RPMI8226 (cell line): ENCODE measurements at places on chromosomes 3 and 15.

GRCh38 chr3:127630811-127631714 lies 2.1 kb downstream of the PODXL2 start:
- DNase-seq: no peak

- DNase-seq: no peak
Observed at GRCh38 chr15:80636675-80637074, 58.4 kb upstream of the ABHD17C start.

DNA sequence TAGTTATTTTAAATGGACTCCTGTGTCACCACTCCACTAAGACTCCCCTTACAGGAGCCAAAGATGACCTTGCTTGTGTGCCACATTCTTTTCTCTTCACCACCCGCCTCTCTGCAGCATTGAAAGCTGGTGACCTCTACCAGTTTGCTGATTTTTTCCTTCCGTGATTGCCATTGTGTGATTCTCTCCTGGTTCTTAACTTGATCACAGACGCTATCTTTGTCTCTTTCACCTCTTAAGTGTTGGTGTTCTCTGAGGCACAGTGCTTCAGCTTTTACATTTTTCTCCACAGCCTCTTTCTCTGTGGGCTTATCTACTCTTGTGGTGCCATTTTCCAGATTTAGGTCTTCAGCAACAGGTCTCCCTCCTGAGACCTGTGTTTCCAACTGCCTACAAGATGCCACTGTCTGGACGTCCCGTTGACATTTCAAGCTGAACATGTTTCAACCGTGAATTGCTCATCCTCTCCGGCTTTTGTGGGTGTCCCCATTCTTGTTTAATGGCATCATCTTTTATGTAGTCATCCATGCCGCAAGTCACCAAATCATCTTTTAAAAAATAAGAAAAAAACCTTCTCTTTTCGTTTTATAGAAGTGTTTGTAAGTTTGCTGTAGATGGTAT lies 26.5 kb downstream of the IQGAP1 start:
- DNase-seq: no peak

DNA sequence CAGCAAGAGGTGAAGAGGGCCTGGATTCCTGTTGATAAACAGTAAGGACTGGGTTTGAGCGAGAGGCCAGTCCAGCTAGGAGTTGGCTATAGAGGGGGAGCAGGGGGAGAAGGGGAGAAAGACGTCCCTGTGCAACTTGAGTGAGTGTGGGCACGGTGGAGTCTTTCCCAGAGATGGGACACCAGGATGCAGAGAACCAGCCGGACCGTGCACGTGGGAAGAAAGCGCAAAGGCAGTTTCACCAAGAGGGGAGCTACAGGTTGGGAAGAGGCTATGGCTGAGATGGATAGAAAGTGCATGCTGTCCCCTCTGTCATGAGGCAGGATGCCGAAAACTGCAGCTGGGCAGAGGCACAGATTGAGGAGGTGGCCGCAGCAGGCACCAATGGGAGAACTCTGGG lies 96.0 kb upstream of the TLE3 start:
- no peak for DNase-seq

DNA sequence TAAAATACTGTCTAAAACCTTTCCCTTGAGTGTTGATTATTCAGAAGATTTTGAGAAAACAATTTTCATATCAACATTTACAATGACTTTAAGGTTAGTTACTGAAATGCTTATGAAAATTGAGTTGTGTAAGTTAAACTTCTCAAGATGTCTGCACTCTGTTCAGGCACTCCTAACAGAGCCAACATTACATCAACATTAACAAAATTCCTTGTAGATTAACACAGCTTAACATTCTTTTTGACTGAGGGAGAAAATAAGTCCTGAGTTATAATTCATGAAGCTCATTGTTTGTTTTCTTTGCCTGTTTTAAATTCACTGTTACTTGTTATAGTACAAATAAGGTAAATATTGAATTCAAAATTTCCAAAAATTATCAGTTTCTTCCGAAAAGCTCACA lies 9.0 kb downstream of the ACKR4 start:
- DNase-seq: no peak

DNA sequence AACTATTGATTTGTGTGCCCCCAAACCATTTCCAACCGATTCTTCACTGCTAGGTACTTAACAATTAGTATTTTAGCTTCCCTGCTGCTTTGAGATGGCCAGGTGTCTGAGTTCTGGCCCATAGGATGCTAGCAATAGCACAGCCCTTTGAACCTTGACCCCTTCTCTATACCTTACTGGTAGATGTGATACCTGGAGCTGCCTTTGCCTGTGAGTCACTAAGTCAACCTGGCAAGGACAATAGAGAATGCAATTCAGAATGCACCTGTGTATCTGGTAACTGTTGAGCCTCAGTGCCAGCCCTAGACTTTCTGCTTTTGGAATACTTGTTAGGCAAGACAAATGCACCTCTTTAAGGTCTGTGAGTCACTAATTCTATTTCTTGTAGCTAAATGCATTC lies 467.4 kb downstream of the GRM7 start:
- no peak for DNase-seq

- DNase-seq: no peak
Observed at GRCh38 chr3:81592101-81592500, 169.3 kb downstream of the GBE1 start.

DNA sequence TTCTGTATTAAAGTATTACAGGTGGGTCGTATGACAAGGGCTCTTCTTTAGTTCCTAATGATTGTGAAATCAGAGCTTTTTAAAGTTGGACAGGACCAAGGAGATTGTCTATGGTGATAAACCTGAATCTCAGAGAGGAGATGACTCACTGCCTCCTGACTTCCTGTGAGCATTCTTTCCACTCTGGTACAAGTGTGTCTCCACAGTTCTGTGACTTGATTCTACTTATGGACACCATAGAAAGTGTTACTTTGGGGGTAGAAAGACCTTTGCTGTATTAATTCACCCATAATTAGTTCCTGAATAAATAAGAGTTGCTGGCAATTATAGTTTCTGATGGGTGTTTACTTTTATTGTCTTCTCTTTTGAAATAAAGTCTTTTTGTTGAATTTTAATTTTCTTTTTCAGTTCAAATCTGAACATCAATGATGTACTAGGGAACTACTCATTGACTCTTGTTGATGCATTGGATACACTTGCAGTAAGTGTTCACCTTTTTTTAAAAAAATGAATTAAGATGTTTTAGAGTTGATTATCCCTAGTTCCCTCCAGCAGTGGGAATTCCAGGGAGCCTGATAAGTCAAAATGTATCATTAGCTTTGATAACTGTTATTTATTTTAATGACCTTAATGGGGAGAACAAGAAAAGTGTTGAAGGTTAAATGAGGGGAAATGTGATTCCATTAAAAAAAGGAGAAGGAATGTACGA lies 7.4 kb downstream of the EDEM1 start:
- peak; percentile 64 for DNase-seq

- DNase-seq: no peak
Observed at GRCh38 chr15:41462084-41462795, 31.4 kb upstream of the ITPKA start.

- no peak for DNase-seq
Observed at GRCh38 chr3:194503081-194503531, 16.3 kb upstream of the ATP13A3 start.

DNA sequence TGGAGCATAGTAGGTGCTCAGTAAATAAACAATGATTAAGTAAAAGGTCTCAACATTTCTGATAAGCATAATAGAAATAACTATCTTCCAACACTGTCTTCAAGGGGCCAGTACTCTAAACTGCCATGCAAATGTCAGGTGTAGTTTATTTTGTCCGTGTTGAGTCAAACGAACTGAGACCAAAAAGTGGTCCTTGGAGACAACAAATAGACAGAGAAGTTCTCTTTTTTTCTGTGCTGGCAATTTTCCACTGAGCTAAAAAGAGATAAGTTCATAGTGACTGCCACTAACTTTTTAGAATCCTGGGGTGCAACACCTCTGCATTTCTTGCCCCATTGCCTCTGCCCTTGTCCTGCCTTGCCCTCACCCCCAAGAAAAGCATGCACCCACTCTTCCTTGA lies 14.7 kb upstream of the MBNL1 start:
- no peak for DNase-seq

GRCh38 chr3:40237889-40238571 lies 71.5 kb upstream of the EIF1B start:
- DNase-seq: no peak

GRCh38 chr15:89451846-89452245 lies 44.5 kb downstream of the RHCG start:
- no peak for DNase-seq

GRCh38 chr3:151011427-151011826 lies 38.9 kb upstream of the CLRN1 start:
- no peak for DNase-seq

DNA sequence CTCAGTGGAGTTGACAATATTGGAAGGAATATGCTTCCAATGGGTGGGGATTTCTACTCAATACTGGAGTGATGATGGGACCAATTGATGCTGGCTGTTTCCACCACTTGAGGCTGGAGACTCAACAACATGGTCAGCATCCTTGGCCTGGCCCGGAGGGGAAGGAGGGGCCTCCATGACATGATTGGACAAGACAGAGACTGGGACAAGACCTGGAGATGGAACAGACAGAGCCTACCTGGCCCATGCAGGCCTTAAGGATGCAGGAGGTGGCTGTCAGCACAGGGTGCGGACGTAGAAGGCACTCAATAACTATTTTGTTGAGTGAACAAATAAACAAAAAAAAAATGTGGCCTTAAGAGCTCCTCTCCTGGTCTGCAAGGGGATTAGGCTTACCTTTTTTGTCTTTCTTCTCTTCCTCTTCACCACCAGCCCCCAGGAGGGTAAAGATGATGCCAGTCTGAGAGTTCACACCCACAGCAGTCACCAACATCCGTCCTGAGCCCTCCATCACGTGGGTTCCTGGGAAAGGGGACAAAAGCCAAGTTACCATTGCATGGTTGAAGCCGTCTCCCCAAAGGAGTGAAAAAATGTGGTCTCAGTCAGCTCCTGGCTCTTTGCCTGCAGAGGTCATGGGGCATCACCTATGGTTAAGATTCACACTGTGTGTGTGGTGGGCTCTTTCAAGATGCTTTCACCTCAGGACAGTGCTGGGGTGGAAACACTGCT lies 67.1 kb upstream of the SEC13 start:
- no peak for DNase-seq

DNA sequence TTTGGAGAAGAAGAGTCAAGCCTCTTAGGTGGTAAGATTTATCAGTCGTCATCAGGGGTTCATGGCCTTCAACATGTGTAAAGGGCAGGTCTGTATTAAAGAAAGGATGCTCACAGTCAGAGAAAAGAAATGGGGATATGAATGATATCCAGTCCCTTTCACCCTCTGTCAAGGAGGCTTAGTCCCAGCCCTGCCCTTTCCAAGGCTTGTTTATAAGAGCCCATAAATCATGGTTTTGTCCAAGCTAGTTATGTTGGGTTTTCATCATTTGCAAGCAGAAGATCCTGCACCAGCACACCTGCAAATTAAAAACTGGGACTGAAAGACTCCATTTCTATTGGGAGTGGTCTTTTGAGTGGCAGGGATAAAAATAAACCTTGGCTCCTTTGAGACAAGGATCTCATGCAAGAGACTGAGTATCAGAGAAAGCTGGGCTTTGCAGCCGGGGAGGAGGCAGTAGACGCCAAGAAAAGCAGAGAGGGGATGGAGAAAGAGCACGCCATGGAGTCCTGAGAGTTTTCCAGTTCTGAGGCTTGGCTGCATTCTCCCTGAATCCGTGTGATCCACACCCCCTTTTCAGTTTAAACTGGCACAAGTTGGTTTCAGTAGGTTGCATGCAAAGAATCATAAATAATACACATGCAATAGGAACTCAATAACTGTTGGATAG lies 12.6 kb upstream of the PDIA5 start:
- no peak for DNase-seq

DNA sequence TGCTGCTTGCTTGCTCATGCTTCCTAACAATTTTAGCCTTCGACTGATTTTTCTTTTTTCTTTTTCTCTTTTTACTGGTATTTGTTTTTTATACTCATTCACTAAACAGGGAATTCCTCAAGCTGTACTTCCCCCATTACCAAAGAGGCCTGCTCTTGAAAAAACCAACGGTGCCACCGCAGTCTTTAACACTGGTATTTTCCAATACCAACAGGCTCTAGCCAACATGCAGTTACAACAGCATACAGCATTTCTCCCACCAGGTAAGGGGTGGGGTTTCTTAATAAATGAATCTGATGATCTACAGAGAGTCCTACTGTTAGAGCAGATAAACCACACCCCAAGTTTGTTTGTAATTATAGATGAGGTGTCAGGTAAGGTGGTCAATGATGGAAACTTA lies 178.8 kb downstream of the MBNL1 start:
- DNase-seq: no peak

- no peak for DNase-seq
Observed at GRCh38 chr3:11570789-11571495, 72.8 kb downstream of the VGLL4 start.

DNA sequence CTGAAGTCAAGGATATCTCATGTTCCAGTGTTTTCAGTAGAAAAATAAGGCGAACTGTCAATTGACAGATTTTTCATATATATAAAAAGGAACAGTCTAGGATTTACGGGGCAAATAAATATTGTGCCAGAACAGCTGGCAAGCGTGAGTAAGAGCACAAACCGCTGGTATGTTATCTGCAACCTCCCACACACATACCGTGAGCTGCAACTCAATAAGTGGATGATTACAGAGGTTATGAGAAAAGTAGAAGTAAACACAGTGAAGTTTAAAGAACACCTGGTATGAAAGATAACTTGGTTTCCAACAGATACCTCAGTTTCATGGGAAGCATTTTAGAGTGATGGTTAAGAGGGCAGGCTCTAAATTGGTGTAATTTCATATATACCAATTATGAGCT lies 733.4 kb downstream of the TUSC7 start:
- DNase-seq: no peak

- DNase-seq: no peak
Observed at GRCh38 chr3:154970797-154971196, 109.3 kb upstream of the MME start.

DNA sequence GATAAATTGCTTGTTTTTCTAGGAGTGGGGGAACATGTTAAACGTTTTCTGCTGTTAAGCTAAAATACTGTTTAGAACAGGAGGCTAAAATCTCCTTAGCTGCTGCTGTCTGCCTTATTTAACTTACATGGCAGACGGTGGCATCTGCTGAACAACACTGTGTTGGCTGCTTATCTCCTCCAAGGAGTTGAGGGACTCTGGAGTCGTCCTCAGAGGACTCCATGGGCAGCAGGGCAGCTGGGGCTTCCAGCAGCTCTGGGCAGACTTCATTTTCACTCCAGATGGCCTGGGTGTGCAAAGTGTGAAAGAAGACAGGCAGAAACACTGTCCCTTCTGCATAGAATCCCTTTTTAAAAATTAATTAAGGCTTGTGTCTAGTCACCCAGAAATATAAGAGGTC lies 52.9 kb upstream of the NUDT16 start:
- no peak for DNase-seq

- DNase-seq: no peak
Observed at GRCh38 chr3:56887402-56888025, 85.8 kb upstream of the ARHGEF3 start.

GRCh38 chr3:127723011-127723567 lies 50.3 kb downstream of the ABTB1 start:
- DNase-seq: no peak

- no peak for DNase-seq
Observed at GRCh38 chr15:32933236-32933635, 215.4 kb downstream of the GREM1 start.

- DNase-seq: no peak
Observed at GRCh38 chr3:40615110-40615915, 90.6 kb downstream of the ZNF621 start.
